ENCODE measurements at places on chromosomes 5 and 9.

DNA sequence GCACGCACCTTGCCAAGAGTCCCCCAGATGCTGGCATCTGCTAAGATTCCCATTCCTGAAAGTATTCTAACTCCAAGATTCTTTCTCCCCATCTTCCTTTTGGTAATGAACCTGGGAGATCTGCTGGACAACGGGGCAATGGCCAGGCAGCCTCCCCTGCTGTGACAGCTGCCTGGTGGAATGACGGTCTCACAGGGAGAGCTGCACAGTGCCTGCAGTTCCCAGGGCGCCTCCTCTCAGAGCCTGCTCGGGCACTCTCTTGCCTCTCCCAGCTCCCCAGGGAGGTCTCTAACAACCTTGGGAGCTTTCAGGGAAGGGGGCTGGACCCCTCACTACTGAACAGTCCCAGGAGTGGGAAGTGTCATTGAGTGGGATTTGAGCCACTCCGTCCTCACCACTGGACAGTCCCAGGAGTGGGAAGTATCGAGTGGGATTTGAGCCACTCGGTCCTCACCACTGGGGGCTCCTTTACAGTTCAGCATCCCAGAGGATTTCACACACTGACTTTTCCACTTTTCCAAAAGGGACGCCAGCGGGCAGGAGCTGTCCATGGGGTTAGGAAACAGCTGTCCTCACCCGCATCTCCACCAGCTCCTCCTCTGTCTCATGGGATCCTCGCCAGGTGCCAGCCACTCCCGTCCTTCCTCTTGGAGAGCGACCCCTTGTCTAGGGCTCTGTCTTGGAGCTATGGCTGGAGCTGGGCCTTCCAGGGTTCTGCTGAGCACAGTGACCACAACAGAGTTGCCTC lies 65.7 kb downstream of the ADAMTS2 start:
- no peak for DNase-seq

- DNase-seq, result no peak
Observed at GRCh38 chr5:143592648-143593047, 189.2 kb upstream of the NR3C1 start.

GRCh38 chr5:109880907-109881685 lies 191.4 kb downstream of the MAN2A1 start:
- no peak for DNase-seq

DNA sequence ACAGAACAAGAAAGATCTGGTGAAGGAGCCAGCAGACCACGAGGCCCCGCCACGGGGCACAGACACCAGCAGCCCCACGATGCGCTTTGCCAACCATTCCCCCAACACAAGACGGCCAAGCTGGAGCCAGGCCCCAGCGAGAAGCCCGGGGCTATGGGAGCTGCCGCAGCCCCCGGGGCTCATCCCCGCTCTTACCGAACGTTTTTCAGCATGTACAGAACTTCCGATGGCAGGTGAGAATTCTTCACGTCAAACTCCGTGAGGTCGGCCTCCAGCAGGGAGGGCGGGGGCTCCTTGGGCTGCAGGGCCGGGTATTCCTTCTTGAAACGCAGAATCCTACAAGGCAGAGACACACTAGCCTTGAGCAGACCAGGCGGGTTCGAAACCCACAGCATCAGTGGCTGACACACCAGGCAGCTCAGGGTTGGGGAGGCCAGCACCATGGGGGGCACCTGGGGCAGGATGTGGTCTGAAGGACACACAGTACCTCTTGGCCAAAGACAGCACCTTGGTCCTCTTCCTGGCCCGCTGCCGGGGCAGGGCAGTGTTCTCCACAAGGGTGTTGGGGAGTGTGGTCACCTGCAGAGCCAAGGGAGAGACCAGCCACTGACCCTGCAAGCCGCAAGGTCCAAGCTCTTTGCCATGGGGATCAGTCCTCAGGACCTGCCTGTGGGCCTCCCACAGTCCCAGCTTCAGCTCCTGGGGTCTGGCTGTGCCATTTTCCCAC lies 6.8 kb downstream of the PNPLA7 start:
- DNase-seq, result no peak

DNA sequence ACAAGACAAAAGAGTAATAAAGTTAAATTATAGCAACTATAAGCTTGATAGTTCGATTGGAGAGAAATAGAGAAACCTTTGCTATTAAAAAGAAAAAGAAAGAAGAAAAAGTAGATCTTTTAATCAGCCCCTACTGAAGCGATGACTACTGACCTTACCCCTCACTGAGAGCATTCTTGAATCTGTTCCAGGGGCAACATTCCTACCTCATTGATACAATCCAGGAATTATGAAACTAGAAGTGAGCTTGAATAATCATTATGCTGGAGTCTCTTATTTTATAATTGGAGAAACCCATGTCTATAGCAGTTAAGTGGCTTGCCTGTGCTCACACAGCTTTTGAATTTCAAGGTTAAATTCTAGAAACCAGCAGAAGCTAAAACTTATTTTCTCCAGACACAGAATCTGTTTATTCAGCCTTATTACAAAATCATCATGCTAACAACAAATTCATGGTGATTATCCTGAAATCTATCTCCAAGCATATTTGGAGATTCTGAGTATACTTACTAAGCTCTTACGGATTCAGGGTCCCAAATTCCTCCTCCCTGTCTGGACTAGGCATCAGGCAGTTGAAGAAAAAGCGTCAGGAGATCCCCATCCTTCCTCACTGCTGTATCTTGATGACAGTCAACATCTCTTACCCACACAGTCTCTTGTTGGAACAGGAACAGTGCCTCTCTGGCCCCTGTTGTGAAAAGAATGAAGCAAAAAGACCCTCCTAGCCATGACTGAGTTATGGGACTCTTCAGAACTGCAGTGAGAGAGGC lies 547.6 kb upstream of the WWC1 start:
- no peak for DNase-seq

DNA sequence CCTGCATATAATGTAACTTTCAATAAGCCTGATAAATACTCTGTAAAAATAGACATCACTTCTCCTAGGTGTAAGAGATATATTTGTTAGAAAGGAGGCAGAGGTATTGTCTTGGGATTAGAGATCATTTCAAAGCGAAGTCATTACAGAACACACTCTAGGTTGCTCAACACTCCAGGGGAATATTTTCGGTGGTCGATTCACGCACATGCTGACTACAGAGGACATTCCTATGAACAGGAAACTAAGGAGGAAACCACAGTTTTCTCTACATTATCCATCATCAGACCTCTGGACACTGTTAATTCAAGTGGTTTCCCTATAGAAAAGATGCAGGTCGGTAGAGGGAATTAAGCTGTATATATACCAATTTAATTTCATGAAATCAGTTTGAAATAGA lies 370.0 kb downstream of the NDUFS4 start:
- no peak for DNase-seq

- DNase-seq, result no peak
Observed at GRCh38 chr5:50967563-50968355, 301.3 kb downstream of the PARP8 start.

GRCh38 chr5:17400724-17401469 lies 97.1 kb upstream of the TAF11L2 start:
- no peak for DNase-seq

DNA sequence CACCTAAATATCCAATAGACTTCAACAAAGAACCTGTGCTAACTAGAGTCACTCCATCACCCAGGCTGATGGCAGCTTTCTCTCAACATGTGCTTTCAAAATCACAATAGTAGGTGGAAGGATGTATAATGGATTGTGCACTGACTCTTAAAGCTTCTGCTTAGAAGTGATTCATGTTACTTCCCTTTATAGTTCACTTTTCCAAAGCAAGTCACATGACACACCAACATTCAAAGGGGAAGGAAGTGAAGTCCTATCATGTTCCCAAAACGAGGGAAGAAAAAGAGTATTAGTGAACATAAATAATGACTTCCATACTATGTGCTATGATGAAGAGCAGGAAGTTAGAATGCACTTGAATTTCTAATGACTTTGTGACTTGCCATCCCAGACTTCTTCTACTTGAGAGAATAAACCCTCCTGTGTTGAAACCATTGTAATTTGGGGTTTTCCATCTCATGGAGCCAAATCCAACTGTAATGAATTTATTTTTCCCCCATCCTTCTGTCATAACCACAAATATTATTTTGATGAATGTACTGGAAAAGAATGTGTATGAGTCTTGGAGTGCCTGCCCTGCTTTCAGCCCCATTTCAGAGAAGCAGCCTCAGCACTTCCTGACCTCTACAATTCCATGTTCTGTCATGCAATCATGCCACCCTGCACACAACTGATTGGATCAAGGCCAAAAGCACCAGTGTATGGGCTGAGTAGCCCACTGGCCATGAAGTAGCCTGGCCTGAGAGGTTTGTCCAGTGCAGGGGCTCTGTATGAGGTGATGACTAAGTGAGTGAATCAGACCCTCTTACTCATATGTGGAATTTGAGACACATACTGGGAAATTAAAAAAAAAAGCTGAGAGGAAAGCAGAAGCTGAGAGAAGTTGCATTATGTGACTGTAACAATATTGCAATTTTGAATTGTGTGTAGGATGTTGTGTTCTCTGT lies 525.9 kb upstream of the CLINT1 start:
- no peak for DNase-seq

DNA sequence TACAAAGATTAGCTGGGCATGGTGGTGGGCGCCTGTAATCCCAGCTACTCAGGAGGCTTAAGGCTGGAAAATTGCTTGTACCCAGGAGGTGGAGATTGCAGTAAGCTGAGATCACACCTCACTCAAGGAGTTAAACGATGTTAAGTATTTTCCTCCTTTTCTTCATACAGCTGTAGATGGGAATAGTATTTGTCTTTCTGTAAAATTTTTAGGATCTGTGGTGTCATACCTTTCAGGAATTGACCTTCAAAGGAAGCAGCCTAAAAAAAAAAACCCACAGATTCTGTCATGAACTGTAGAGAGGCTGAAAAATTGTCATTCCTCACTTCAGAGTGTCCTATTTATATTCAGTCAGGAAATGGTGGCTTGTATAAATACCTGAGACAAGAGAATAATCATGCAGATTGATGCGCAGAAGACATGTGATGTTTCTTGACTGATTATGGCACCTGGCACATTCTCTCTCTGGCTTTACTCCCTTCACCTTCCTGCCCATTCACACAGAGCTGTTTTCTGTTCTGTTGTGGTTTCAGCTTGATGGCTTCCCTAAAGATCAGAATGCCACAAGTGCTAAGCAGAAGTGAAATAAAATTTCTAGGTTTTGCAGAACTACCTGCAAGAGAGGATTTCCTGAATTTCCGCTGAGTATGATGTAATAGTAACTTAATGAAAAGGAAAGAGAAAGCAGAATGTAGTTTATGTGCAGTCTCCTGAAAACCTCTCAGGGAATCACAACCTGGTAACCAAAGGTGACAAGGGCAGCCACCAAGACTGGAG lies 3.8 kb downstream of the IFNA1 start:
- no peak for DNase-seq

- no peak for DNase-seq
Observed at GRCh38 chr5:151284392-151284967, 19.1 kb downstream of the SLC36A3 start.

GRCh38 chr9:98701576-98701975 lies 7.2 kb downstream of the GABBR2 start:
- DNase-seq, result no peak

GRCh38 chr5:61281686-61282085 lies 50.4 kb upstream of the ZSWIM6 start:
- DNase-seq, result no peak

DNA sequence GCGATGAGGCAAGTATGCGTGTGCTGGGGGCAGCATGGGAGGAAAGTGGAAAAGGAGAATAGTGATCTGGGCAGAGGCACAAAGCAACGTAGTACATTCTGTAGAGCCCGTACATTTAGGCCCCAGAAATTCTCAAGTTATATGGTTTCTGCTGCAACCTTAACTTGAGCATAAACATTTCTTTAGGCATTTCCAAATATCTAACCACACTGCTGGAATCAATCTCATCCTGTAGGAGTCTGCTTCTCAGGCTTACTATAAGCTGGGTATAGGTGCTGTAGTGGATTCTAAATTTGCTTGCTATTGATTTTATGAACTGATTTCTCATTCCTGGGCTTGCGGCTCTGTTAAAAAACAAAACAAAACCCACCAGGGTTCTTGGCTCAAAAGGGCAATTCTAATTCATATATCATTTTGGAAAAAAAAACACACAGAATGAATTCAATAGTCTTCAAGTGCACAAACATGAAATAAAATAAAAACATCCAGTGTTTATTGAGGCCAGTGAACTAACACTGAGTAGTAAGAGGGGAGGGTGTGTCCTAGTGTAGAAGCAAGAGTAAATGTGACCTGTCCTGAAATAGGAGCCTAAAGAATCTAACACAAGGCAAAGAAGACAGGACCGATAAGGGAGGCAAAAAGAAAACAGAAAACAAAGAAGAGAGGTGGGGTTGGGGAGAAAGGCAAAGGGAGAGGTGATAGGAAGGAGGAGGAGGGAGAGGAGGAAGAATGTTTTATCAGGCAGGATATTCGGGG lies 145.5 kb upstream of the LHFPL2 start:
- DNase-seq, result no peak

DNA sequence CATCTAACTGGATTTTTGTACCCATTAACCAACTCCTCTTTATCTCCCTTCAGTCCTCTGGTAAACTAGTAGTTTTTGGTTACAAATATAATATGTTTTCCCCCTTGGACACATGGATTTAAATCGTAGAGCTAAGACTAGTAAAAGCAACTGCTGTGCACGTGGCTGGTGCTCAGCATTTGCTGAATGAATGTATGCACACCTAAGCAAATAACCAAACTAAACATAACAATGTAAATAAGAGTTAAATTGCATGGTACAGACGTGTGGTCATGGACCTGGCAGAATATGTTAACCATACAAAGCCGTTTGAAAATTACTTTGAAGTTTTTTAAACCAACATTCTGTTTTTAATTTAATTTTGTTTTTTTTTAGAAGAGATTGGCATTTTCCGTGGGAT lies 65.2 kb upstream of the FYB1 start:
- no peak for DNase-seq

DNA sequence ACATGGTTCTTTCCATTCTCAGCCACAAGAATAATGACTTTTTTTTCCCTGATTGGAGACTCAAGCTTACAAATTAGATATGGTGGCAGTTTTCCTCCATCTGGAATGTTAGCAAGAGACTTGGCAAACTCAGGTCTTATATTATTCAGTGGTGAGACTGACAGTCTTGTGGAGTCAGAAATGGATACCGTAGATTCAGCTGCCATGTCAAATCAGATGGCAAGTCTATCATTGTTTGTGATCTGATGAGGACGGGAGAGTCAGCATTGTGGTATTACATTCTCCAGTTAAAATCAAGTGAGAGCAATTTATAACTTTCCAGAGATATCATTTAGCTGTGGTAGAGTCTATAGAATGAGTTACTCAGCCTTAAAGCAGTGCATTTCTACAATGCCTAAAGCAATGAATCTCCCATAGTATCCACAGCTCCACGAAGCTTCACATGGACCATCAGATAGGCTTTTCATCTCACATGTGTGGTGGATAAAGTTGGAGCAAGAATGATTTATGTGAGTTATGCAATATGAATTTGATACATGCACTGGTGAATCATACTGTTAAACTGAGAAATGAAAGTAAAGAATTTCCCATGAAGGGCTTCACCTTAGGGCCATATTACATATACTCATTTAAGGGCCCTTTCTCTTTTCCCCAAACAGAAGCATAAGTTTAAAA lies 430.6 kb downstream of the ZNF608 start:
- DNase-seq, result no peak

GRCh38 chr5:94540856-94541494 lies 77.4 kb downstream of the KIAA0825 start:
- DNase-seq, result no peak

All from activated CD8-positive, alpha-beta memory T cell treated with anti-CD3 and anti-CD28 coated beads, Interleukin-2, amount 50 U/mL, for 4 hours (primary cell).